ENCODE measurements at places on chromosomes 4 and X.

DNA sequence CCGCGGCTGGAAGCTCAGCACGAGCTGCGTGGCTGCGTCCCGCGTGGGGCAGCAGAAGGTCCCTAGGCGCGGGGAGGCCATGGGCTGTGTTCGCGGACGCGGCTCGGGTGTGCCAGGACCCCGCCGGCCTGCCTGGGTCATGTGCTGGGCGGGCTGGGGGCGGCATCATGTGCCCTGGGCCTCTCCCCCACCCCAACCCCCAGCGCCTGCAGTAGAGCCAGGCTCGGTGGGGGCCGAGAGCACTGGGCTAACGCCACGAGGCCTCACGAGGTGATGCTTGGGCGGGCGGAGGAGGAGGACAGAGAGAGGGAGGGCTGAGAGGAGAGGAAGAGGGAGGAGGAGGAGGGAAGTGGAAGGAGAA, at the start of gene GPR143:
Gene GPR143, minus strand, starts transcription at position 111 of the 361 bp plus-strand sequence. Its CDS starts 30 bp downstream, at position 81.
- no peak for DNase-seq

DNA sequence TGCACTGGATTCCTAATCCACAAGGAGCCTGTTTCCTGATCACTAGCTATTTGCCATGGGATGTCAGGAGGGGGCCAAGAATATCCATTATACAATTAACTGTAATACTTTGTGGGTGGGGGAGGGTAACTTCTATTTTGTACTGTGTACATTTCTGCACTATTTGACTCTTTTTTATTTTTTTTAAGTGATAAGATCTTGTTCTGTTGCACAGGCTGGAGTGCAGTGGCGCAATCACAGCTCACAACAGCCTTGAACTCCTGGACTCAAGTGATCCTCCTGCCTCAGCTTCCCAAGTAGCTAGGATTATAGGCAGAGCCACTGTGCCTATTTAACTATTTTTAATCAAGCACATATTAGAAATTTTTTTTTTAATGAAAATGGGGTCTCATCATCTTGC, 134.1 kb downstream of the ELOVL6 start:
- DNase-seq: peak; percentile 31

GRCh38 chrX:12052109-12052508, 86.2 kb upstream of the FRMPD4 start:
- no peak for DNase-seq

DNA sequence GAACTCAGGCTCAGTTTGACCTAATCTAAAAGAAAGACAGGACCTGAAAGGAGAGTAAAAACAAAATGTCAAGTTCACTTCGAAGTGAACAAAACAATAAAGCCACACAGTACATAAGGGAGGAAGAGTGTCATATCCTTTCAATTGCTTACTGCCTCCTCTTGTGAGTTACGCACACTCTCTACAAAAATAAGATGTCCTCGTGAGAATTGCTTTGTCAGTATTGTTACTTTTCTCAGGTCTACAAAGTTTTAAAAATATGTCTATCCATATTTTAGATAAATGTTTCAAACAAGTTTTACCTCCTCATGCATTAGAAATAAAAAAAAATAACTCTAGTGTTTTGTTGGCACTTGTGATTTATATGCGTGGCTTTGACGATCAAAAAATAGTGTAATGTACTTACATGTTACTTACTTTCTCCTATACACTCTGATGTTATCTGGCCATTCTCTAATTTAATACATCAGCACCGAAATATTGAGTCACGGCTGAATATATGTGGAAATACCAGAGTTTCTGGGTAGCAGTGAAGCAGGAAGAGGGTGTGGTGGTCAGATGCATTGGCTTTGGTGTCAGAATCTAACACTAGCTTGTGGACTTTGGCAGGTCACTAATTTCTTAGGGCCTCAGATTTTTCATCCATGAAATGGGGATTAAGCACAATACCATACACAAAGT, 8.1 kb upstream of the MRPL1 start:
- no peak for DNase-seq

DNA sequence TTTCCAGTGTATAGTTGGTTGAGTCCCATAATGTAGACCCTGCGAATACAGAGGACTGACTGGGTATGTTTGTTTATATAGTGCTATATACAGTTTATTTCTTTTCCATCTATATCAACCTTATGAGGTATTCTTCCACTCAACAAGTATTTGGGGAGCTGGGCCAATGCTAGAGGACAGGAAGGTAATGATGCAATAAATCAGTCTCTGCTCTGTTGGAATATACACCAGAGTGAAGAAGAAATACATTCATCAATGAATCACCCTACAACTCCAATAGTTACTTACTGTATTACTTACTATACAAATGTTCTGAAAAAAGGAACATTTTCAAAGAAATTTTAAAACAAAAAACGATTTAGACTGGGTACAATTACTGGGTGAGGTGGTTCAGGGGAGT, 2.1 kb upstream of the ARSJ start:
- no peak for DNase-seq

- DNase-seq: no peak
Observed at GRCh38 chrX:101999644-102000539, 68.1 kb upstream of the ZMAT1 start.

DNA sequence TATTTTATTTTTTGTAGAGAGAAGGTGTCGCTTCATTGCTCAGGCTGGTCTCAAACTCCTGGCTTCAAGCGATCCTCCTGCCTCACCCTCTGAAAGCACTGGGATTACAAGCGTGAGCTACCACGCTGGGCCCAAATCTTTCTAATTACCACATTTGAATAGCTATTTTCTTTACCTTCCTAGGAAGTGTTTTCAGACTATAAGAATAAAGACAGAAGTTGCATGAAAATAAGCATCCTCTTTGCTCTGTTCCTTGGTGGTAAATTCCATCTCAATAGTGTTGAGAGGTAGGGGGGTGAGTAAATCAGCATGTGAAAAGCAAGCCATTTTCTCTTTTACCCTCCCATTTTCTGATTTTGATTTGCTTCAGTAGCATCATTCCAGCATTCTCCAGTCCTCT, 122.4 kb downstream of the LARP7 start:
- no peak for DNase-seq

Data from GF-D8 (cell line).